Chondrocyte (in vitro differentiated cells): ENCODE measurements at places on chromosomes 11 and 22. TPM values are rescaled to one million over a fixed set of nuclear protein-coding genes. Genes with fewer than 3 reads are reported as not detected.

DNA sequence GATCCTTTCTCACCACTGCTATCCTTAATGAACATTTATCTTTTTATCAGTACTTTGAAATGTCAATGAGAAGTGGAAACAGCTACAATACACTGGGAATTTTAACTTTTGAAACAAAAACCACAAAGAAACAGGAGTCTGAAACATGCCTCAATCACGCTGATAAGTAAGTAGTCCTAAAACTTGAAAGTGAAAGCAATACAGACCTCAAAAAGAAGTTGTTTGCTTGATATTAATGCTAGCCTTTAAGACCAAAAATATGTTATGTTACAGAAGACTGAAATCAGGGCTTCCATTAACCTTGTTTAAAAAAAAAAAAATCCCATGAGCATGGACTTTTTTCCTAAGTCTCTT, 21.3 kb downstream of the PHF21A start:
- peaks cover 40% of the 10 kb centered on the region for H3K4me1 ChIP-seq
- H3K36me3 ChIP-seq = no peaks in the 10 kb centered on the region
- no peak overlapping the region for H3K4me3 ChIP-seq
- DNase-seq = no peak
- H3K27ac ChIP-seq = peak overlapping the region; percentile 84
- H3K27me3 ChIP-seq = no peaks in the 10 kb centered on the region

DNA sequence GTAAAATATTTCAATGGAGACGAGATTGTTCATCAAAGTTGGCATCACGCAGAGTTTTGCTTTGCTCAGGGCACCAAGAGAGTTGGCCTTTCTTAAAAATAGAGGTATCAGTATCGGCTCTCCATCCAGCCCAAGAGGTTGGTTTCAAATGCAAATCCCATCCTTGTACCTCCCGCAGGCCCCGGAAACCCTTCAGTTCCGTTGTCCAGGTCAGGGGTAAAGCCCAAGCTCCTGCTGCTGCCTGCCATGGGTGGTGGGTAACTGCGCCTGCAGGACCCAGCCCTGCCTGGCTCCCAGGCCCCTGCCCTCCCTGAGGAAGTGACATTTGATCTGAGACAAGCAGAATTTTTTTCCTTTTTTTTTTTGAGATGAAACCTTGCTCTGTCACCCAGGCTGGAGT, 49.3 kb upstream of the RTL6 start:
- H3K4me1 ChIP-seq = peaks cover 15% of the 10 kb centered on the region
- H3K27ac ChIP-seq = no peak overlapping the region
- no peak overlapping the region for H3K4me3 ChIP-seq
- no peak for DNase-seq
- H3K36me3 ChIP-seq = no peaks in the 10 kb centered on the region

- H3K27ac ChIP-seq = peak overlapping the region; percentile 99
- no peak for DNase-seq
- no peaks in the 10 kb centered on the region for H3K27me3 ChIP-seq
- peak overlapping the region; percentile 66 for H3K4me3 ChIP-seq
- peaks cover 3% of the 10 kb centered on the region for H3K36me3 ChIP-seq
These were observed 41.0 kb upstream of the APLNR start for GRCh38 chr11:57277845-57278720.

DNA sequence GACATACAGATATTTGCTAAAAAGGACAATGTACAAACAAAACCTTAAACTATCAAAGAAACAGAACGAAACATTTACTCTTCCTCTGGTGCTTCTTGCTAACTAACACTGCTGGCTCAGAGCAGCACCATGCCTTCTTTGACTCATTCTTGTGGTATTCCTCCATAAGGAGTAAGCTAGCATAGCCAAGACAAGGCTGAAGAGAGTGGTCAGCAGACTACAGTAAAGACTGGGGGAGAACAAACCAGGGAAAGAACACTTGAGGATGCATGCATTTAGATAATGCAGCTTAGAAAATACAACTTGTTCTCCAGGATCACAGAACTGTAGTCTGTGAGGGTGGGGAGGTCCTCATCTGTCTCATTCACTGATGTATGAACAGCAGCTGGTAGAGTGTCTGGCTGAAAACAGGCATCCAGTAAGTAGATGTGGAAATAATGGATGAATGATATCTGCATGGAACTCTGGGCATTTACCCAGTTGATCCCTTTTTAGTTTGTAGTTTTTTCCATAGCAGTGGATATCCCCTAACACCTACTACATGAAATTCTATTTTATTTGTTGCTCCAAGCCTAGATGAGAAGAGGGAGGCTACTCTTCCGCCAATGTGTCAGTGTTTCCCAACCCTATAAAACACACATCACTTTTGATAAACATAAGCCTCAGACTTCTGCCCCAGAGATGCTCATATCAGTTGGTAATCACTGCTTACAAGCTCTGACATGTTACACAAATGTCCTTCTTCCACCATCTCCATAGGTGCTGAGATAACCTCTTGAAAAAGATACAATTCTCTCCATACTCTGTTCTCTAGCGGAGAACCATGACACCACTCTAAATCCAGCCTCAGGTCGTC, 7.3 kb downstream of the SNX19 start:
- H3K4me1 ChIP-seq = peaks cover 53% of the 10 kb centered on the region
- H3K36me3 ChIP-seq = peaks cover 37% of the 10 kb centered on the region
- H3K4me3 ChIP-seq = peak overlapping the region; percentile 21
- no peak for DNase-seq
- peak overlapping the region; percentile 83 for H3K27ac ChIP-seq

OR52H1 gene
- 0.39 TPM in 1 of 3 replicates, not detected in the others for total RNA-seq

CCDC87 gene
- 0.23 to 0.32 TPM (median 0.27 TPM) in 3 replicates for total RNA-seq

P2RX6 gene
- 2.1 to 4.9 TPM (median 2.2 TPM) in 3 replicates for total RNA-seq

C22orf31 gene
- not detected in 3 replicates for total RNA-seq
